ENCODE measurements at places on chromosomes 6 and 20. TPM values are rescaled to one million over a fixed set of nuclear protein-coding genes. Genes with fewer than 3 reads are reported as not detected.

DNA sequence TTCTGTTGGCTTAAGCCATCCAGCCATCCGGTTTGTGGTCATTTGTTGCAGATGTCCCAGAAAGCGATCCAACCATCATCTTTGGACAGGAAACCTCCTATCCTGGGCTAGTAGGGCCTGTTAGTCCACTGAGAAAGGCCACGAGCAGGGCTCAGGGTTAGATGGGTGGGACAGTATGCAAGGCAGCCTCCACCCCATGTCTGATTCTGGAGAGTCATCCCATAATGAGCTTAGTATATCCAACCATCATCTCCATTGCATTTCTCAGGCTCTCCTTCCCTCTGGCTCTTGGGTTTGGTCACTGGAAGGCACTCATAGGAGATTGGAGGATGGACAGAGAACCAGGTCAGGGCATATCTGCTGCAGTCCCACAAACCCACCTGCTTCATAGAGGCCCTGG lies 117.8 kb downstream of the LRFN2 start:
- no peak for DNase-seq

DNA sequence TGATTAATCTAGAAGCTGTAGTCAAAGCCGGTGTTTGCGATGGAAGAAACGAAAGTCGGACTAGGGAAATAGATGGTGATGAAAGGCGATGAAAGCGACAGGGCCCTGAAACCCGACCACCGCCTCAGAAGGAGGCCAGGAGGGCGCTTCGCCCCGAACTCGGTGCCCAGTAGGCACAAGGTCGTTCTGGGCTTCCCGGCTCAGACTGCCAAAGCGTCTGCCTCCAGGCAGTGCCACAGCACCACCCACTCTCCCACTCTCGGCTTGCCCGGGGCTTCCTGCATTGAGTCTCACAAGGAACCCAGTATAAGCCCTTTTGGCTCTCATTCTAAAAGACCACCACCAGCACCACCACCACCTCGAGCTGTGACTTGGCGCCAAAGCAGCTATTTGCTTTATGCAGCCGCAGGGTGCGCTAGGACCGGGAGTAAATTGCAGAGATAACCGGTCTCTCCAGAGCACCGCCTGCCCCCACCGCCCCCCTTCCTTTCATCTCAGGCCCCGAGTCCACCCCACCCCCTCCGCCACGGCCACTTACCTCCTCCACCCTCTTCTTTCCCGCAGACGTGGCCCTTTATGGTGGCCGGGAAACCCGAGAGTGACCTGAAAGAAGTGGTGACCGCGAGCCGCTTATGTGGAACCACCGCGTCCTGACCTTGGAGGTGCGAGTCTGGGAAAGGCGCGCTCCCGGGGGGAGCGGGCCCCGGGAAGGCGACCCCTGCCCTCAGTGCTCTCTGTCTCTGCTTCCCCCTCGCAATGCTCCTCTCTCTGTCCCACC lies 2.4 kb downstream of the TCF21 start:
- DNase-seq, result no peak

DNA sequence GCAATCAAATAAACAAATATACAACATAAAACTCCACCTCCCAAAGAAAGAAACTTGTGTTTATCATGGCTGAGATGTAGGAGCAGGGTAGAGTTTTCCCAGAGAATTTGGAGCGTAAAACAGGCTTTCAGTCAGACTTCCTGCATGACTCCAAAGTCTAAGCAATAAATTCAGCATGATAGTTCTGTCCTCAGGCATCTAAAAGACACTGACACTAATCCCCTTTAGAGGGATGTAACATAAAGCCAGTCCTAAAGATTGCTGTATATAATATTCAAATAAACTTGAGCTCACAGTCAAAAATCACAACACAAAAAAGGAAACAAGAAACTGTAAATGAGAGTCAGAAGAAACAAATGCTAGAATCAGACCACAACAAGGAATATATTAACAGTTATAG lies 234.4 kb downstream of the CENPW start:
- DNase-seq, result no peak

GRCh38 chr6:56842686-56843475 lies 112.0 kb upstream of the BEND6 start:
- no peak for DNase-seq

The KHDC1L gene
- polyA plus RNA-seq, result 0.62 TPM

The SLC22A23 gene
- polyA plus RNA-seq, result 13.0 TPM

The FAM209B gene
- polyA plus RNA-seq, result 0.34 TPM

The GMPR gene
- polyA plus RNA-seq, result 13.2 TPM
